ENCODE measurements at places on chromosomes 2 and 18.

DNA sequence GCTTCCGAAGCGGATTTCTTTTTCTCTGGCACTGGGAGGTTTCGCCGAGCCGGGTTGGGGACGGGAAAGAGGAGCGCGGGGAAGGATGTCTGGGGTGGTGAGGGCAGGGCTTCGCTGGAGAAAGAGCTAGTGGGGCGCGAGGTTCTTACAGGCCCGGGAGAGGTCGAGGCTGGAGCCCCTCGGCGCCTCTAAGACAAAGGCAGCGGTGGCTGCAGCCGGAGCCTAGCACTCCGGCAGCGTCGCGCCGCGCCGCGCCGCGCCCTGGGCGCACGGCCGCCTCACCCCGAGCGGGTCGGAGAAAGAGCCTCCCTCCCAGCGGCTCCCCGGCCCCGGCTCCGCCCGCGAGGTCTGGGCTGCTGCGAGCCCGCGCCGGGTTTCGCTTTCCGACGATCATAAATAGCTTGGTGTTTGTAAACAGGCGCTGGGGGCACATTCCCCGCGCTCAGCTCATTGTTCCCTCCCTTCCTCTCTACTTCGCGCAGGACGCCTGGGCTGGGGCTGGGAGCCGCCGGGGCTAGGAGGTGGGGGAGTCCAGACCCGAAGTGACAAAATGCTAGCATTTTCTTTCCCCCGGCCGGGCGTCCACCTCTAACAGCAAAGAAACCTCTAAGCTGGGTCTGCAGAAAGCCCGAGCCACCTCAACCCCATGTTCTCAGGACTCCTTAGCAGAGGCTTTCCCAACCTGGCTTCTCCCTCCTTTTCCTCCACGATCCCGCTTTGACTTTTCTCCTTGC is 813 bp upstream of the MEIS1 start:
- H3K4me3 ChIP-seq, result peak overlapping the region; percentile 42
- peaks cover 77% of the 10 kb centered on the region for H3K27me3 ChIP-seq
- H3K36me3 ChIP-seq, result no peaks in the 10 kb centered on the region
- H3K4me1 ChIP-seq, result peaks cover 23% of the 10 kb centered on the region

- H3K4me1 ChIP-seq, result no peaks in the 10 kb centered on the region
- H3K27ac ChIP-seq, result no peak overlapping the region
- H3K27me3 ChIP-seq, result no peaks in the 10 kb centered on the region
- H3K36me3 ChIP-seq, result no peaks in the 10 kb centered on the region
- H3K4me3 ChIP-seq, result no peak overlapping the region
- no peak for DNase-seq
Observed at GRCh38 chr2:178870703-178871102, 63.5 kb upstream of the TTN start.

- DNase-seq, result no peak
- no peaks in the 10 kb centered on the region for H3K36me3 ChIP-seq
- H3K27ac ChIP-seq, result no peak overlapping the region
- H3K27me3 ChIP-seq, result peaks cover 26% of the 10 kb centered on the region
Observed at GRCh38 chr2:120354467-120354866, 8.5 kb downstream of the INHBB start.

DNA sequence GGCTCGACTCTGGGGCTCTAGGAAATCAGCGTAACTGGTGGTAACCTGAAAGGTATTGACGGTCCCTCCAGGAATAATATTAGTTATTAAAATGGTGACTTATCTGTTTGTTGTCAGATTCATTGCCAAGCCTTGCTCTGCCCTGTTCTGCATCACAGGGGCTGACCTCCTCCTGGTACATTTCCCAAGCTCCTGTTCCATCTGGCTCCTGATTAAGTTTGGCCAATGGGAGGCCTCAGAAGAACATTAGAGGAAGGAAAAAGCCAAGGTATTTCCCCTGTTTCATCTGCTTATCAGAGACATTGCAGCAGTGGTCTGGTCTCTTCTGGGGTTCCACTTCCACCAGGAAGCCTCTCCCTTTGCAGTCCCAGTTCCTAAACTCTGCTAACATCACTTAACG is 527.0 kb downstream of the TNS1 start:
- no peaks in the 10 kb centered on the region for H3K27me3 ChIP-seq
- peaks cover 3% of the 10 kb centered on the region for H3K4me1 ChIP-seq
- DNase-seq, result no peak

- no peaks in the 10 kb centered on the region for H3K36me3 ChIP-seq
- H3K4me1 ChIP-seq, result no peaks in the 10 kb centered on the region
- no peak overlapping the region for H3K4me3 ChIP-seq
- DNase-seq, result no peak
Observed at GRCh38 chr2:88180605-88181240, 10.6 kb downstream of the THNSL2 start.

DNA sequence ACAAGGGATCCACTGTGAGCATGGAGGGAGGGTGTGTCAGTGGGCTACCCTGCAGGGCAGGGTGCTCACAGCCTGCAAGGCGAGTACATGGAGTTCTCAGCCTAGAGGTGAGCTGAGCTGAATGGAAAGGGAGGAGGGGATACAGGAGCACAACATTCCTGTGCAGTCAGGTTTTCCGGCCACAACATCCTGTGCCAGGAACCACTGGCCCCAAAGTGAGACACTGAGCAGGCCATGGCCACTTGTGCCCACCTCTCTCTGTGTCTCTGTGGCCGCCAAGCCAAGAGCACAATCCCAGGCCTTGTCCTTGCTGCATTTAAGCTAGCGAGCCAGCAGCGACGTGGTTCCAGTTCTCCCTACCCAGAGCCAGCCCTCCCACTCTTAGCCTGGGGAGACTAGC is 6.1 kb downstream of the DOK1 start:
- H3K27ac ChIP-seq, result no peak overlapping the region
- H3K4me1 ChIP-seq, result peaks cover 3% of the 10 kb centered on the region
- no peak for DNase-seq
- H3K36me3 ChIP-seq, result no peaks in the 10 kb centered on the region
- no peak overlapping the region for H3K4me3 ChIP-seq
- H3K27me3 ChIP-seq, result peaks cover 21% of the 10 kb centered on the region

Data from H1 (cell line).